Activated T-helper 1 cell treated with Interleukin-2 at 50 U/mL for 16 hours (primary cell): ENCODE measurements at places on chromosomes 6 and 20.

GRCh38 chr6:75230484-75231325 is 12.9 kb downstream of the COX7A2 start:
- DNase-seq = no peak

GRCh38 chr6:107982486-107982885 is 24.5 kb upstream of the SEC63 start:
- DNase-seq = no peak

DNA sequence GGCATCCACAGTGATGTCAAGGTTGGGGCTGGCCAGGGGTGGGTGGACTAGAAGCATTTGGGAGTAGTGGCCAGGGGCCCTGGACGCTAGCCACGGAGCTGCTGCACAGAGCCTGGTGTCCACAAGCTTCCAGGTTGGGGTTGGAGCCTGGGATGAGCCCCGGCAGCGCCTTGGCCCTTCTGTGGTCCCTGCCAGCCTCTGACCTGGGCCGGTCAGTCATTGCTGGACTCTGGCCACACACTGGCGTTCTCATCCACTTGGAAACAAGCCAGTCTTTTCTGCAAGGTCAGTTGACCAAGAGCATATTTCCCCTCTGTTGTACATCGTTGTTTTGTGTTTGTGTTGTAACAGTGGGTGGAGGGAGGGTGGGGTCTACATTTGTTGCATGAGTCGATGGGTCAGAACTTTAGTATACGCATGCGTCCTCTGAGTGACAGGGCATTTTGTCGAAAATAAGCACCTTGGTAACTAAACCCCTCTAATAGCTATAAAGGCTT is 8.4 kb downstream of the PSMA7 start:
- DNase-seq = no peak

- no peak for DNase-seq
Measured at GRCh38 chr20:11431621-11432020, 486.1 kb upstream of the BTBD3 start.

- DNase-seq = no peak
Measured at GRCh38 chr6:113755449-113756289, 101.5 kb upstream of the MARCKS start.

- DNase-seq = no peak
Measured at GRCh38 chr6:151178373-151178772, 61.4 kb upstream of the AKAP12 start.

GRCh38 chr6:52144196-52145076 is 41.7 kb upstream of the IL17A start:
- no peak for DNase-seq

GRCh38 chr6:6895929-6896328 is 211.8 kb upstream of the RREB1 start:
- DNase-seq = no peak

DNA sequence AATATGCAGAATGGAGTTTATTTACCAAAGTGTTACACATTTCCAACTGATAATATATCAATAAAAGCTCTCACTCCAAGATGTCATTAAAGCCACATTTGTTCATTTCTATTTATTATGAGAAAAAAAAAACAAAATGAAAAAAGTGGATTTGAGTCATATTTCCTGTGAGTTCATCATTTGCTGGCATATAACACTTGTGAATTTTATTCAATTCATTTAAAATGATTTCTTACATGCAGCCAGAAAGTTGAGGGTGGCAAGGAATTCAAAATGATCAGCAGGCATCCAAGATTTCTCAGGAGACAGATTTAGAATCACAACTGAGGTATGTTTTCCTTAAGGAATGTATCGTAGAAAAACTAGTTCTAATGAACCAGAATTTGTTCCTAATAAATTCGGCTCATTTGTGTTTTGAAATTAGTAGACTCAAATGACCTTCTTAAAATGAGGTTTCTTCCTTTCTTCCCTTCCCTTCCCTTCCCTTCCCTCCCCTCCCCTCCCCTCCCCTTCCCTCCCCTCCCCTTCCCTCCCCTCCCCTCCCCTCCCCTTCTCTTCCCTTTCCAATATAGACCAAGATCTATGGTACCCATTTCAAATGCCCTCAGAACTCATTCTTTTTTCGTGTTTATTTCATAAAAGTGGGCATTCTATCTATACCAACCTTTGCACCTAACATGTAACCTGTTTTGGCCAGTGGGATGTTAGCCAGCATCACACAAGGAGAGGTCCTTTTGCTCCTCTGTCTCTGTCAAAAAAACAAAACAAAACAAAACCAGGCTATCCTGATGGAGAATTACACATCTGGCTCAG is 357.9 kb upstream of the TSHZ2 start:
- DNase-seq = no peak

DNA sequence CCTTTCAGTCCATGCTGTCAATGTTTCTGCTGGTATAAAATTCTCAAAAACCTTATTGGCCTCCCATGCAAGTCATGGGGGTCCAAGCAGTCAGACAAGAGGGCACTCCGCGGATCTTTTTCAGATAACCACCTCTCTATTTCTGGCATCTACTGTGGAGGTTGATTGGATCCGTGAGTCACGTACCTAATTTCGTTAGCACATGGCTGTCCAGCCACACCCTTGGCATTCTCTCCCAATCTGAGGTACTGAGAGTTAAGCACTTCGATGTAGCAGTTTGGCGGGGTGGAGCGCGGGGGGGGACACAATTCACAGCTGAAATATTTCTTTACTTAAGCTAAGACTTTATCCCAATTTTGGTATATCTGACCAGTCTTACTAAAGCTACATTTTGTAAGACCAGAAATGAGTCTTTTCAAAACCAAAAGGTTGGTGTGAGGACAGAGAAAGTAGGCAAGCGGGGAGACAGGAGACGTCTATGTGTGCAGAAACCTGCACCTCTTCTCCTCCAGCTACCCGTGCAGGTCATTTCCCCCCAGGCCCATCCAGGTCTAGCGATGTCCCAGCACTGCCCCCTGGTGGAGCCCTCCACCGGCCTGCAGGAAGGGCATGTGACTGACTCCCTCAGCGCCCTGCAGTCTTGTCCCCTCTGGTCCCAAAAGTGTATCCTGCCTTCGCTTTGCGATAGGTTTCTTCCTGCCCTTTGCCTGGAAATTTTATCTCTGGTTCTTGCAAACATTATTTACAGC is 113.1 kb downstream of the ADAT2 start:
- peak; percentile 28 for DNase-seq

DNA sequence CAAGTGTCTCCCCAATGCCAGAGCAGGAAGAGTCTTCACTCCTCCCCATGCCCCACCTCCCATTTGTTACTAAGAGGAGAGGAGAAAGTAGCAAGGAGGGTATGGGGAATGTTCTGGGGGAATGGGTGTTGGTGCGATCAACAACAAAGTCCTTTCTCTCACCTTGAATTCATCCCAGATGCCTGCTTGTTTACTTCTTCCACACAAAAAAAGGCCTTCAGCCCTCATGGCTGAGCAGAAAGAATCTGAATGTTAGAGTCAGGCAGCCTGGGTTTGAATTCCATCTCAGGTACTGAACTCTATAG is 9.9 kb downstream of the MOG start:
- no peak for DNase-seq

DNA sequence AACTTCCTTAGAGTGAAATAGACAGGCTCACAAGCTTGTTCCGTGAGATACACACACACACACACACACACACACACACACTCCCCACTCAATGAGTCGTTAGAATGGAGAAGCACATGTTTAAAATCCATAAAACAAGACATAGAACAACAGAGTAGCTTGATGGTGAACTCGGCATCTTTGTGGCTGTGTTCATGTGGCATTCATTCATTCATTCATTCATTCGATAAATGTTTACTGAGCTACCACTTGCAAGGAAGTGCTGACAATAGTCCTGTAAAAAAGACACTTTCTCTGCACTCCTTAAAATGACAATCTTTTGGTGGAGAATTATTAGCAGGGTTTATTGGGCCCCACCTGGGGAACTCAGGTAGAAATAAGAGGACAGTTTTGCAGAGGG is 242.0 kb downstream of the FOXA2 start:
- no peak for DNase-seq

GRCh38 chr20:59634435-59635005 is 30.2 kb downstream of the PHACTR3 start:
- DNase-seq = no peak

DNA sequence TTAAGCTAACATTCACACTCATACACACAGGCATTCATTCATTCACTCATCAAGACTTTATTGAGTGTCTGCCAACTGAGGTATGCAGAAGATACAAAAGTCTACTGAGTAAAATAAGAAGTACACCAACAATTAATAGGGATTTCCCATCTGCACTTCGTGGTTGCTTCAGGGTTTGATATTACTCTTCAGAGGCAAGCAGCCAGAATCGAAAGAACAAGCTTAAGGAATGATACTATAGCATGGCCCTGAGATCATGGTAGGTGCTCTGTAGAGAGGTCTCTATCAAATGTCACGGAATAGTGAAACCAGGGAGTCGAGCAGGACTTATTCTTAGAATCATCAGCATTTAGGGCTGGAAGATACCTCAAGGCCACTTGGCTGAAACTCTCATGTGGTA is 135.4 kb downstream of the NRN1 start:
- no peak for DNase-seq

GRCh38 chr6:80623066-80623815 is 516.8 kb downstream of the BCKDHB start:
- no peak for DNase-seq

DNA sequence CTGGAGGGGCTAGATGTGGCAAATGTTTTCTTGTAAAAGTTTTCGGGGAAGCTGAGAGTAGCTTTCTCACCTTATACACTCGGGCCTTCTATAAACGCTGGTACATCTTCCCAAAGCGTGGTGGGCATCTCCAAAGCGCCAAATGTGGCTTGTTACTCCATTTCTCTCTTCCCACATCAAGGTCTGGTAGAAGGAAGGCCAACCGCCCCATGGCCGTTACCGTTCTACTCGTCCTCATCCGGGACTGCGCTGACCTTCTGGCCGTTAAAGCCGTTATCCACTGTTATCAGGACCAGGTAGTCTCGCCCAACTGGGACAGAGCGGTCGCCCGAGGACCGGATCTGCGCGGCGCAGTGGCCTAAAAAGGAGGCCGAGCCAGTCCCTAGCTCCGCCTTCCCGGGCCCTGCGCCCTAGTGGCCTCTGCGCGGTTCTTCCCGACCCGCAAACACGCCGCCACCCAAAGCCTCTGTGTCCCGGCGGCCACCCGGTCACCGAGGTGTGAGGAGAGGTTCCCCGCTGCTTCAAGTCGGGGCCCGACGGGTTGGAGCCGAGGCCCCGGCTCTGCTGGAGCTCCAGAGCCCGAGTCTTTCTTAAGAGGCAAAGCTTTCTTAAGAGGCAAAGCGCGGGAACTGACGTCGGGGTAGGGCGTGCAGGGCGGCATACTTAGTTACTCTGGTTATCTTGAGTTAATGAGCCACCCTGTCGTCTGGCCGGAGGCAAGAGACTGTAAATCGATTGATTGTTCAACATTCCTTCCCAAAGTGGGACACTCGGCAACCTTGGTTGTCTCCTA is 90.5 kb downstream of the GPX5 start:
- DNase-seq = no peak

DNA sequence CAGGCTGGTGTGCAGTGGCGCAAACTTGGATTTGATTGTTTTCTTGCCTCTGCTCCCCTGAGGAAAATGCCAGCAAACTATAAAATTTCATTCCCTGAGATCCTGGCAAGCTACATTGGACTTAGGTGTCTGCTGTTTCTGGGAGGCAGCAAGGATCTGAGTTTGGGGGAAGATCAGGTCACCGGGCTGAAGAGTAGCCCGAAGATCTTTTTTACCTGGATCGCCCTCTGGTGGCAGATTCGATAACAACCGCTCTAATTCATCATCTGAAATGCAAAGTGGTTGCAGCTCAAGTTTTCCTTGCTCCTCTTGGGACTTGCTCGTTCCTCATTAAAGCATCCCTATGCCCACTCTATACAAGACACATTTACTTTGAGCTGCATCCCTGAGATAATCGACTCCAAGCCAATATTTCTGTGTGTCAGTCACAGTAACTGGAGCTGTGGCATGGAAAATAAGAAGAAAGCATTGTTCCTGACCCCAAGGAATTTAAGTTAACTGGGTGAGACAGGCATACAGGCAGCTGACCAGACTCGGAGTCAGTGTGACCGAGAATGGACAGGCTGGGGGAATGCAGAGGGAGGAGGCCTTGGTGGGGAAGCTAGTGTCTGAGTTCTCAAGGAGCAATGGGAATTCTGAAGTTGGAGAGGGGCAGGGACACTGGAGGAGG is 131.8 kb upstream of the PROKR2 start:
- peak; percentile 10 for DNase-seq

DNA sequence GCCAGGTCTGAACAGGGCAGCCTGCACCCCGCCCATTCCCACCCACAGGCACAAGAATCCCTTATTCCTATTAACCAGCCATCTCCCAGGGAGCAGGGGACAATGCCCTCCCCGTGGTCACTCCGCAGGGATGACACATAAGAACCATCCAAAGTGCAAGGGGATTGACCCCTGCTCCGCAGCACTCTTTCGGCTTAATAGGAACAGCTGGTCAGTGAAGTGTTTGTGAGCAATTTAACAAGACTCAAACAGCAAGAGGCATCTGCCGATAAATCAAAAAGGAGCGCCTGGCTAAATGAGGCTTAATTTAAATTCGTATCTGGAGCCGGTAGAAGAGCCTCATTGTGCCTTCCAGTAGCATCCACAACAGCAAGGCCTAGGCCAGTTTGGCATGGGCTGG is 389.4 kb downstream of the RNGTT start:
- no peak for DNase-seq

- DNase-seq = no peak
Measured at GRCh38 chr6:82861121-82861520, 204.5 kb downstream of the UBE3D start.
